Cortex of kidney (tissue), 1 donor: ENCODE measurements at places on chromosomes 12 and 14.

GRCh38 chr14:44833376-44834060 is 128.2 kb downstream of the KLHL28 start:
- no peak for DNase-seq

- DNase-seq: no peak
Observed at GRCh38 chr12:124512667-124513296, 54.6 kb downstream of the NCOR2 start.

- DNase-seq: no peak
Observed at GRCh38 chr12:33994857-33995808, 27.2 kb upstream of the ALG10 start.

GRCh38 chr12:75548879-75549278 is 37.5 kb upstream of the KRR1 start:
- DNase-seq: no peak

- DNase-seq: no peak
Observed at GRCh38 chr12:122665759-122666158, 37.4 kb downstream of the HCAR2 start.

- DNase-seq: no peak
Observed at GRCh38 chr12:127729381-127729780, 537.6 kb upstream of the TMEM132C start.

GRCh38 chr14:45705940-45706534 is 453.0 kb upstream of the MIS18BP1 start:
- no peak for DNase-seq

- DNase-seq: no peak
Observed at GRCh38 chr14:96634481-96634880, 132.3 kb downstream of the PAPOLA start.

GRCh38 chr14:62908506-62908905 is 136.8 kb downstream of the KCNH5 start:
- DNase-seq: no peak

- DNase-seq: no peak
Observed at GRCh38 chr14:99794151-99794780, 1.1 kb downstream of the EML1 start.

DNA sequence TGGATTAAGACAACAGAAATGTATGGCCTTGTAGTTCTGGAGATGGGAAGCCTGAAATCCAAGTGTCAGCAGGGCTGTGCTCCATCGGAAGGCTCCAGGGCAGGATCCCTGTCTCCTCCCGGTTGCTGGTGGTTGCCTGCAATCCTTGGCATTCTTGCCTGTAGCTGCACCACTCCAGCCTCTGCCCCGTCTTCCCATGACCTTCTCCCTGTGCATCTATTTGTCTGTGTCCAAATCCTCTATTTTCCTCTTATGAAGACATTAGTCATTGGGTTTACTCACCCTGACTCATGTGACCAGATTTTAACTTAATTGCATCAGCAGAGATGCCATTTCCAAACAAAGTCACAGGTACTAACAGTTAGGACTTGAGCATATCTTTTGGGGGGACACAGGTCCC is 15.1 kb downstream of the TUNAR start:
- DNase-seq: no peak

GRCh38 chr14:102671410-102671809 is 79.0 kb downstream of the RCOR1 start:
- DNase-seq: no peak

- no peak for DNase-seq
Observed at GRCh38 chr14:102827716-102828115, 50.5 kb downstream of the TRAF3 start.

- DNase-seq: no peak
Observed at GRCh38 chr14:61244009-61244408, 37.1 kb downstream of the TMEM30B start.

- DNase-seq: no peak
Observed at GRCh38 chr12:93244514-93245077, 133.1 kb upstream of the NUDT4 start.

DNA sequence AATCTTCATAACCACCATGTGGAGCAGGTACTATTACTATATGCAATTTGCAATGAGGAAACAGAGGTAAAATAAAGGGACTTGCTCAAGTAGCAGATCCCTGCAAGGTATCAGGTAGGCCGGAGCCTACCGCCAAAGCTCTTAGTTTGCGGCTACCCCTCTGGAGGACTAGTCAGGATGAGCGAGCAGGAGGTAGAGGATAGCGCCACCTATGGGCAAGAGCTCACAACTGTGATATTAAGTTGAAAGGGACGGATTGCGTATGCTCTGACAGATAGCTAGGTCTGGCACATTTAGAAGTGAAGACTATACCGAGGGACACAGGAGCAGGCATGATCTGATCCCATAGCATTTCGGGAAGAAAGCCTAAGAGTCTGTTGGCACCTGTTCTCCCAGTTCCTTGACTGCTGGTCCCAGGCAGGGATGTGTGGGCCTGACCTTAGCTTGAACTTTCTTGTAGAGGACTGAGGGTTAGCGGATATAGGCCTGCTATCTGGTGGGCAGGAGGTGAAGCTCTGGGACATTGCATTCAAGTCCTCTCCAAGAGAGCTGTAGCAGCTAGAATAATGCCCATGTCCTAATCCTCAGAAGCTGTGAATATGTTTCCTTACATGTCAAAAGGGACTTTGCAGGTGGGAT is 48.0 kb downstream of the SLC17A8 start:
- DNase-seq: no peak

- DNase-seq: no peak
Observed at GRCh38 chr12:125944446-125944845, 879.2 kb downstream of the AACS start.

GRCh38 chr12:98022961-98023360 is 492.4 kb upstream of the TMPO start:
- DNase-seq: no peak

DNA sequence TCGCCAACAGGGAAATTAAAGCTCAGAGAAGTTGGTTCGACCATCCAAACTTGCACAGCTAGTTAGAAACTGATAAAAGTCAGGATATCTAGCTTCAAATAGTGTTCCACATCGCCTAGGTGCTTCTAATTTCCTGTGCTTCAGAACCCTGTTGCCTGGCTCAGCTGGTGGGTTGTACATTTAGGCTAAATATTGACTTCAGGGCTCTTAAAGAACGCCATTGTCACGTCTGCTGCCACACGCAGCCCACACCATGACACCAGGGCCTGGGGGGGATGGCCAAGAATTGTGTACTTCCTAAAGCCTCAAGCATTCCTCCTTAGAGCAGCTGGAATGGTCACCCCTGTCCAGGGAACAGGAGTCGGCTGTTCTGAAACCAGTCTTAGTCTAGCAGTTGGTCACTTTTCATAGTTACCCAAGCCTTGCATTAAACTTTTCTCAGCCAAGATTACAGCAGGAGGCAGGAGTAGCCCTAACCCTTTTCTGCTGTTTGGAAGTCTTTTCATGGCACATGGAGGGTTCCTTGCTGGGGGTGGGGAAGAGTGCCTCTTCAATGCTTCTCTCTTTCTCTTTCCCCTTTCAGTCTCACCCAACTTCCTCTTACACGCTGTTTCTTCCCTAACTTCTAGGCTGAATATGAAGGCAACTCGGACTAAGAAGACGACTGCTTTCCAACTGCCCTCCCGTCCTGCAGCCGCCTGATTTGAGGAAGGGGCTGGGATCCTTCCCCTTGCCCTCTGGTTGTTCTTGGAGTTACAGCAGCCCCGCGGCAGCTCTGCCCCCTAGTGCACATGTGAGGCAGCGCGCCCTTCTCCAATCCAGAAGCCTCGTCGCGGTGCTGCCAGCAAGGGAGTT is 17.1 kb downstream of the FOS start:
- DNase-seq: no peak

DNA sequence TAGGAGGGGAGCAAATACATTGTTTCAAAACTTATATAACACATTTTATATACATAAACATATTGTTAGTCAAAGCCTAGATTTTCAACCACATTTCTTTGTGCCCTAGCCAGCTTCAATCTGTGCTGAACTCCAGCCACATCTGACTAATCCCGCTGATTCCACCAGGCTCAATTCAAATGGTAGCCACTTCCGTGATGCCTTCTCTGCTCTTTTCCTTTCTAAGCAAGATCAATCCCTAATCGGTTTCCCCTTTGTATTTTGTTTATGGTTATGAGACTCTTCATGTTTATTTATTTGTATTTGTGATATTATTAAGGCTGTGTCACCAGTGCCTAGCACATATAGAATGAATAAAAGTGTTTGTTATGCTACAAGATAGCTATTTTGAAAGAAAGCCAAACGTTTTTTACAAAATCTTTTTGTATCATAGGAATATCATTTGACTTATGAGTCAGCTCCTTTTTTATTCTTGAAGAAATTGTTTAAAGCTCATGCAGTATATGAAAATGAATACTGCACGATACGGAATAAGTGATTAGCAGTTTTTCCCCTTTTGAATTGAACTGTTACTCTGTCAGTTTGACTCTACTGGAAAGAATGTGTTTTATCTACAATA is 110.2 kb downstream of the PLEKHA5 start:
- no peak for DNase-seq

GRCh38 chr14:102578821-102579220 is 13.6 kb upstream of the RCOR1 start:
- DNase-seq: no peak

DNA sequence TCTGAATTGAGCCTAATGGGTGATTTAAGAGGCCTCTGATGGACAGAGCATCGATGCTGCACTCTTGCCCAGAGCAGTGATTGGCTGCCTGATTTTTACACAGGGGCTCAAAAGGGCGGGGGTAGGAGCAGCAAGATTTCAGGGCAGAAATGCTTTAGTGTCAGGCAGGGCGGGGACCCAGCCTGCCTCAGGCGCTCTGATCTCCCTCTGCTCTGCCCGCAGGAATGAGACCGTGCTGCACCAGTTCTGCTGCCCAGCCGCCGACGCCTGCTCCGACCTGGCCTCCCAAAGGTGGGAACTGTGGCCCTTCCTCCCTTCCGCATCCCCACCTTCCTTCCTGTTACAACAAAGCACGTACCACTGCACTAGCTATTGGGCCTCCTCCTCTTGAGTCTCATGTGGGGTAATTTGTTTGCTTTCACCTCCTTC is 32.4 kb downstream of the IQSEC3 start:
- no peak for DNase-seq

GRCh38 chr14:68217791-68218340 is 398.3 kb downstream of the RAD51B start:
- DNase-seq: no peak
